ENCODE measurements at places on chromosomes 3 and 15.

- no peak for DNase-seq
Observed at GRCh38 chr3:18443665-18444594, 18.8 kb upstream of the SATB1 start.

- no peak for DNase-seq
Observed at GRCh38 chr15:81334768-81335435, 11.0 kb upstream of the STARD5 start.

DNA sequence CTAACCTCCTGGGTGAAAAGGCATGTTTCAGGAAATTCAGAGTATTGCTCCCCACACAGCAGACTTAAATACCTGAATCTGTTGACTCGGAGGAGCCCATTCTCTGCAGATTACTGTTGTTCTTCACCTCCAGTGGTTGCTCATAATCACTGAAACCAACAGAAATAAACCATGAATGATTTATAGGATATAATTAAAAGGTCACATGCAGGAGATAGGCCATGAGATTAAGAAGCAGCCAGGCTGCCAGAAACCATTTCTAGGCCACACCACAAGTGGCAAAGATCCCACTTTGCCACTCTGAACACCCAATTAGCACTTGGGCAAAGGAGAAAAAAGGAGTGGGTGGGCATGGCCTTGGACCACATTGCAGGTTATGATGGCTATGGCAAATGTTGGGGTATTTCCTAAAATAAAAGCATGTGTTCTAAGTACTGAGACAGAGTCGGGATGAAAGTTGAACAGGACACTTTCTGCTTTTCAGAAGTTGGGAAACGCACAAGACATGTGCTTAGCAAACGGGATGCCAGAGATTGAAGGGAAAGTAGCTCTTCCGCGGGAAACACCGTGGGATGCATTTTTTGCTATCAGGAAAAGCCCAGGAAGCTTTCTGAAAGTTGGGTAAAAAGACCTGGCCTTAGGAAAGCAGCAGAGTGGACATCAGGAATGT lies 1.5 kb downstream of the CDC25A start:
- no peak for DNase-seq

DNA sequence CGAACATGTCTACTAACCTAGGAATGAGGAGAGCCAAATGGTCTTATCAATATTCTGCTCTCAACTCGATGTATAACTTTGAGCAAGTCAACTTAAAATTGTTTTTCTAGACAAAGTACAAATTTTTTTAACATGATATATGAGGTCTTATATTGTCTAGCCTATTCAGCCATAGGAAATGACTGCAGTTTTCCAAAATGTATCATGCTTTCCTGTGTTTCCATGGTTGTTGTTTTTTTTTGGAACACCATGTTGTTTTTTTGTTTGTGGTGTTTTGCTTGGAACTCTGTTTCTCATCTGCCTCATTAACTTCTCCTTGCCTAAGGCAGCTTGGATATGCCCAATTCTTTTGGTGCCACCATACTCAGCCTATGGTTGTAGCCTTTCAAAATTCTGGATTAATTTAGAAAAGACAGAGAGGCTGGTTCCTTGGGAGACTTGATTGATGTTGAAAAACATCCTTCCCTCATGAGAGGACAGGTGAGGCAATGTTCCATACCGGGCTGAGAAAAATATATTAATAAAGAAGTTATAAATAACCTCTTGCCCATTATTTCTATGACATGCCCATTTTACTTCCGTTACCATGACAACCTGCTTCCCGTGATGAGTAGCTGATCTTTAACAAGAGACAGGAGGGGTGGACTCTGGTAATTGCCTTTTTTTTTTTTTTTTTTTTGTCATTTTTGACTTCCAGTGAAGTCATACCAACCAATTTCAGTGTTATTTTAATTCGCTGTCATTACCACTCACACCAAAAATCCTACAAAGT lies 687.9 kb upstream of the GRM7 start:
- DNase-seq: no peak

DNA sequence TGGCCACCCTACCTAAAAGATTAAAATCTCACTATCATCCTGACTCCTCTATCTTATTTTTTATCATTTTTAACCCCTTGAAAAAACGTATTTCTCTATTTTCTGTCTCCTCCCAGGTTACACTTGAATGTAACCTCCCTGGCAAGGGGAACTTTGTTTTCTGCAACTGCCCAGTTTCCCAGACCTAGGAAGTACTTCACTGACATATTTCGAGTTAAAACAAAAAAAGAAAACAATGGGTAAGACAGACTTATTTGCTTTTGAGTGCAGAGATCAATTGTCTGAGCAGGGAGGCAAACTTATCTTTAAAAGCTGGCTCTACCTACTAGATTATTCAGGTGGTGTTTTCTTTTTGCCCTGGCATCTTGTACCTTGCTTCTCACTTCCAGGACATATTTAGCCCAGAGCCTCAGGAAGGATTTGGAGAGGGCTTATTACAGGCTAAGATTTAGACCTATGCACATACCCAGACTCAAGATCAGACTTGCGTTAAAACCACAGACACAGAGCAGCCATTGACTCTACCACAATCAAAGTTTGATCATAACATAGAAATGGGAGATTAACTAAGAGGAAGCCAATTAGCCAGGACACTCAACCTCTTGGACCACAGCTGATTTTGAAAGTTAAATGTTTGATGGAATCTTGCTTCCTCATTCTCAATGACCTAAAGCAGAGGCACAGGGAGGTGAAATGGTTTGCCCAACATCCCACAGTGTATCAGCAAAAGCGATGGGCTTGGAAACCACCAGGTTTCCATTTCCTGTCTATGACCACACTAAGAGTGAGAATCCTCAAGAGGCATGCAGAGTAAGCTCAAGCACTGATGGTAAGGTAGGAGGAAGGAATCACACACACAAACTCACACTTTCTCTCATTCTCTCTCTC lies 169.5 kb upstream of the THBS1 start:
- no peak for DNase-seq

DNA sequence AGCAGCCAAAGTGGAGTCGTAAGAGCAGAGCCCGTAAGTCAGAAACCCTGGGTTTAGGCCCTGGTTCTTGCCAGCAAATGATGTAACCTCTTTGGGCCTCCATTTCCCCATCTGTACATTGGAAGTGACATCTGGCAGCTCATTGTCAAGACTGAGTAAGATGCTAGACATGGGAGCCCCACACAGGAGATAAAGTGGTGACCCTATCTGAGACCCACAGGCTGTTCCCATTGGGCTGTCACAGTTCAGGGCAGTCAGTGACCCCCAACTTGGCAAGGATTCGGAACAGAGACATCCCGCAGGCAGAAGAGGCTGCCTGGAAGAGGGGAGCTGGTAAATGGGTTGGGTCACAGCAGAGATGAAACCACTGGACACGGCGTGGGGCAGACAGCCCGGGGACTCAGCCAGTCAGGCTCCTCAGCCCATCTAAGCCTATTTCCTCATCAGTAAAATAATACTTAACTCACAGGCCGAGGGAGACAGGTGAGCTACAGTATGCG lies 1.8 kb downstream of the CLN6 start:
- no peak for DNase-seq

- no peak for DNase-seq
Observed at GRCh38 chr3:112470788-112471187, 28.5 kb downstream of the BTLA start.

DNA sequence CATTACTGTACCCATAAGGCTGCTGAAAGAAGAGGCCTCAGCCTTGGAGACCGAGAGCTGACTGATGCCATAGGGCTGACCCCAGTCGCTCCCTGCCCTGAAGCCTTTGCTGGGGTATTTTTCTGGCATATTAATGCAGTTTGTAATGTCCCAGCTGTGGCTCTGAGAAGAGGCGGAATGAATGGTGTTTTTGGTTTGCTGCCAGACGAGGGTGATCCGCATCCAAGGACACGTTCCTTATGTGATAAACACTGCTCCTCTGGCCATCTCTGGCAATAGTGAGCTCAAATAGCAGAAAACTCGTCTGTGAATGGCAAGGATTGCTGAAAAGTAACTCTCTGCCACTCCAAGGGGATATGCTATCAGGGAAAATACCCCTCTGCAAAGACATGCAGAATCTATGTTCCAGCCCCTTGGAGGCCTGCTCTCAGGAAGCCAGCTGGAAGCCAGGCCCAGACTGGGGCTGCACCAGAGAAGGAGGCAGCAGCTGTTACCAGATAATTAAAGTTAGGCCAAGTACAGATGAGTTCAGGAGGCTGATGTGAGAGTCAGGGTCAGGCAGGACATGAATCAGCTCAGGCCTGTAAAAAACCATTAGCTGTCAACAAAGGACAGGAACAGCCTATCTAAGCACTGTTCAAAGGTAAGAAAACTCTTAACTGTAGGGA lies 28.9 kb upstream of the KLHL6 start:
- DNase-seq: no peak

GRCh38 chr3:53269888-53270880 lies 14.4 kb upstream of the TKT start:
- peak; percentile 99 for DNase-seq

DNA sequence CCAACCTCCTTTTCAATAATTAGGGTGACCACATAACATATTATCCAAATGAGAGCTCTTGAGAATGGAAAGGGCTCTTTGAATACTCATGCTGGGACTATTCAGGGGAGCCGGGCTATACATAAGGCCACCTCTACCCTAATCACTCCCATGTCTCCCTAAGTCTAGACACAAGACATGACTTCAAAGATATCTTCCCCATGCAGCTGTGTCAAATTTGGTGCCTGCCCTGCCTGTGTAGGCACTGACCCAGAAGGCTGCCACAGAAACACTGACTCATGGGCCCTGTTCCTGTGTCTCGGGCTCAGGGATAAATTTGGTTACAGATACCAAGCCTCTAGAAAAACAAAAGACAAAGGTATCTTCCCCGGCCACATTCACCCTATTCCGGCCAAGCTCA lies 70.3 kb downstream of the MYLK start:
- DNase-seq: no peak

- DNase-seq: peak; percentile 61
Observed at GRCh38 chr3:354432-354831, 157.9 kb downstream of the CHL1 start.

- peak; percentile 48 for DNase-seq
Observed at GRCh38 chr3:120170223-120170622, 76.0 kb upstream of the GSK3B start.

DNA sequence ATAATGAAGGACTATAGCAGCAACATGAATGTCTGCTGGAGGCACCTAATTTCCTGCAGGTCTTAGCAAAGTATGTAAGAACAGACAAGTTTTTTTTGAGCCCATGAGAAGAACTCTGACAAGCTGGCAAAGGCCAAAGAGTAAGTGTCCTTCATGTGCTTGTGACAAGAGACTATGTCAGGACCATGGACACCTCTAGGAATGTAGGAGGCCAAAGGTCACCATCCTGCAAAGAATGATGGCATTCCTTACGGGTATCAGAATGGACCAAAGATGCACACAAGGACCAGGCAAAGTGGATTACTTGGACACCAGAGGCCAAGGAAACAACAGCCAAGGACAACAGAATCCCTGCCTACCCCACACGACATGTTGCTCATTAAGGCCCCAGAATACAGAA lies 858.5 kb upstream of the CFAP20DC start:
- DNase-seq: no peak

- no peak for DNase-seq
Observed at GRCh38 chr3:53069422-53070068, 23.7 kb upstream of the SFMBT1 start.

DNA sequence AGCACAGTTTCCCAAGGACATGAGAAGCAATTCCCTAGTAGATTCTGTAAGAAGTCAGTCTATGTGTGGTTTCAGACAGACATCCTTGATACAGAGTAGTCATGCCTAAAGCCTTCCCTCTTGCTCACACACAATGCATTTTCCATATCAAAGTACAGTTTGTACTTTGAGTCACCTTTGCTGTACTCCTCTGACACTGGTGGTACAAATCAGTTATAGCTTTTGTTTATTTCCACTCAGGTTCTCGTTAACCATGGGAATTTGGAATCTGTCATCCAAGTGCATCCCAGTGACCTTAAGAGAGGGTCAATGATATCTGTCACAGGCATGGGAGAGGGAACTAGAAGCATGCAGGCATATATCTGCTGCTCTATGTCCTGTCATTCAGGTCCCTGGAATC lies 3.6 kb upstream of the GNB4 start:
- no peak for DNase-seq

GRCh38 chr15:43519196-43519595 lies 1.8 kb downstream of the MAP1A start:
- DNase-seq: no peak

DNA sequence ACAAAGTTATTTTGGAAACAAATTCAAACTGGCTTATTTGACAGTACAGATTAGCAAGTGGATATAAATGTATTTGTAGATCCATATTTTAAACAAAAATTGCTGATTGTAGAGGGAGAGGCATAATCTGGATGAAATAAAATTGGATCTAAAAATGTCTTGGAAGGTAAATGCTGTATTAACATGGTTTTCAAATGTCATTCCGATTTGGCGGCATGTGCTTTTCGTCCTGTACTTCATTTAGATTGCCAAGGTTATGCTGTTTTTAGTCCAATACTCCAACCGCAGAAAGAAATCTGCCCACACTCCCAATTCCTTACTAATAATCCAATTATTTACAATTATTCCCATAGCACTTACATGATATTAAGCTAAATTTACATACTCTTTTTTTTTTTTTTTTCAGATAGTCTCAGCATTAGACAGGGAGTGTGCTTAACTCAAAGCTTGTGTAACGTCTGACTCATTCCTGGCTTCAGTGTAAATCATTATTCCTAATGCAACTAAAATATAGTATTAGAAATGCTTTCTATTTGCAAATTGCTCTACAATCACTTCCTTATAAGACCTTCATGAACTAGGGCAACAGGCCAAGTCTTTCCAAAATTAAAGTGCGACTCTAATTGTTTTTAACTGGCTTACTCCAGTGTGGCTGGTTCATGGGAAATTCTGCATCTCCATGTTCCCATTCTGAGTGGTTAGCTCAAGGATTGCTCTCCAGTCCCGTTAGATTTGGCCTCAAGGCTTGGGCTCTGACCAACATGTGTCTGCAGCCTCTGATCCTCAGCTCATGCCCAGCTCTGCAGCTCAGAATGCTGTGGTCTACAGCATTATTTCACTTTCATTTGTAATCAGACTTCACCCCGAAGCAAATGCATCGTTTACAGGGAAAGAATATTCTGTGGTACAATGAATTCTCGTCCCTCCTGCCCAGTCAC lies 103.9 kb downstream of the FBN1 start:
- peak; percentile 92 for DNase-seq

- DNase-seq: no peak
Observed at GRCh38 chr15:33419701-33420100, 108.9 kb downstream of the RYR3 start.

DNA sequence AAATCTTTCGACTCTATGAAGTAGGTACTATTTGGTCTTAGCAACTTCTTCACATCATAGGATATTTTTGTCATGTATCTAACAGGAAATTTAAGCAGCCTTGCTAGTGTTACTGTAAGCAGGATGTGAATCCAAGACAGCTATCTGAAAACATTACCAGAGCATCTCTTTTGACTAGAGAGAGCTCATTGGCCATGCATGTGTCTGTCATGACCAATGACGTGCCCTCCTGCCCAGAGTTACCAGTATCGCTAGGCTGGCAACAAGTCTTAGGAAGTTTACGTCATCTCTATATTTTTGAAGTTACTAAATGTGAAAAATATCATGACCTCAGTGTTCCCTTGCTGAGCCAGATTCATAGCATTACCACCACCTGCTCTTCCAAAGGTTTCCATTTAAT lies 130.9 kb upstream of the TP63 start:
- no peak for DNase-seq

GRCh38 chr3:188269040-188269439 lies 115.1 kb downstream of the LPP start:
- DNase-seq: no peak

GRCh38 chr15:61871926-61872522 lies 188.2 kb downstream of the VPS13C start:
- DNase-seq: peak; percentile 12
